Substantia nigra (tissue), 51 donors: ENCODE measurements at places on chromosomes 13 and 19.
A peak's percentile ranks its signal among the peaks of the same experiment; 100 is the strongest.

- no peak for DNase-seq
These were observed 15.8 kb downstream of the NFIX start for GRCh38 chr19:13010992-13011652.

- DNase-seq, result no peak
These were observed 166.2 kb downstream of the SLITRK1 start for GRCh38 chr13:83716121-83716520.

DNA sequence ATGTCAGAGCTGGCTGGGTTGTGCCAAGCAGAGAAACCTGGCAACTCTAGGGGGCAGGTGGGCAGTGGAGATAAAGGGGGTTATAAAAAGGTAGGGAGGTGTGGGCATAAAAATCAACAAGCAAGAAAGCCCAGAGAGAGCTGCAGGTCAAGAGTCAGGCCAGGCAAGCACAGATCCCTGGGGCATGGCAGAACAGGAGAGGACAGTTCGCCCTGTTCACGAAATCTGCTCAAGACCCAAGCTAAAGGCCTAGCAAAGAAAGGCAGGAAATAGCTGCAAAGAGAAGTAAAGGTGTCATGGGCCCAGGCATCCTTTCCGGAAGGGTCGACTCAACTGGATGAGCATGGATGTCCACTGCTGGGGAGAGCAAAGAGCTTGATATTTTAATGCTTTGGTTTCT is 3.4 kb downstream of the MBNL2 start:
- no peak for DNase-seq

DNA sequence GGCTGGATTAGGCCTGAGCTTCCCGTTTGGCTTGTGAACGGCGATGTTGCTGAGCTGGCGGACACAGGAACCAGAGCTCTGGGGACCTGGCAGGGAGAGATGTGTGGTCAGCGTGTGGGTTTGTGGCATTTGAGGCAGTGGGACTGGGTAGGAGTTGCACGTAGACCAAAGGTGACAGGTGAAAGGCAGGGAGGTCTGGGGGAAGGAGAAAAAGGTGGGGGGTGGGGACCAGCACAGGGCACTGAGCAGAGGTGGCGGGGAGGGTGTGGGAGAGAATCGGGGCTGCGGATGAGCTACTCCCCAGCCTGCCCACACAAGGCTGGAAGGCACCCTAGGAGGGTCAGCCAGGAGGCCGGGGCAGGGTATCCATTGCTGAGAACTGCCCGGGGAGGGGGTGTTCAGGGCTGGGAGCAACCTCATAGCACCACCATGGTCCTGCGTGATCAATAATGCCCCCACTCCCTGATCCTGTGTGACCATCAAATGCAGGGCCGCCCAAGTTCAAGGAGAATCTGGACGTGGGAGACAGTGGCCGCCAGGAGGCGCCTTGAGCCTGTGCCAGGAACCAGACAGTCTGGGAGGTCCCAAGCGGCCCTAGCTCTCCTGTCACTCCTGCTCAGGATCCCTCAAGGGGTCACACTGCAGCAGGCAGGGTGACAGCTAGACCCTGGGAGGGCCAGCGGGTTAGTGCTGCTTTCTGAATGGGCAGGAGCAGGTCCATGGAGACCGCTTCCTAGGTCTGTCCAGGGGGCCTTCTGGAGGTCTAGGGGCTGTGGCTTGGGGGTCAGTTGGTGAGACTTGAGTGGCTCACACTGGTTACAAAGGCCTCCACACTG is 12.8 kb upstream of the SELENOW start:
- DNase-seq, result peak; percentile 21

DNA sequence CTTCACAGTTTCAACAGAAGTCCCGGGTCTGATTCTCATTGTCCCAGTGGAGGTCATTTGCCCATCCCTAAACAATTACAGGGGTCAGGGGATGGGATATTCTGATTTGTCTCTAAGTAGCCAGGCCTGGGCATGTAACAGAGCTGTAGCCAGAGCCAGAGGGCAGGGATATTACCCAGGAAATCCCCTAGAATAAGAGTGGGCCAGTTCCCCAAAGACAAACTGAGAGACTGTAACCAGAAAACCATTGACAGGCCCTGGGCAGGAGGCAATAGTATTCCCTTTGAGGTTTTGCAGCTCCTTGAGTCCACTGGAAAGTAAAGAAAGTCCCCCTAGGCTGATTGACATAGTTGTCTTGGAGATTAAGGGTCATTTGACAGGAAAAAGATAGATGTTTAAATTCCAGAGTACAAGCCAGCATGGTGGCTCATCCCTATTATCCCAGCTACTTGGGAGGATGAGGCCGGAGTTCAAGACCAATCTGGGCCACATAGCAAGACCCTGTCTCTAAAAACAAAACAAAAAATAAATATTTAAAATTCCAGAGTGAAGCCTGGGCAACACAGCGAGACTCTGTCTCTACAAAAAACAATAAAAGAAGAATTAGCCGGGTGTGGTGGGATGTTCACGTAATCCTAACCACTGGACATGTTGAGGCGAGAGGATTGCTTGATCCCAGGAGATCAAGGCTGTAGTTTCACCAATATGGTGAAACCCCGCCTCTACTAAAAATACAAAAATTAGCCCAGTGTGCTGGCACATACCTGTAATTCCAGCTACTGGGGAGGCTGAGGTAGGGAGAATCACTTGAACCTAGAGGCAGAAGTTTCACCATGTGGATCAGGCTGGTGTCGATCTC is 1.9 kb upstream of the SDHAF1 start:
- no peak for DNase-seq

DNA sequence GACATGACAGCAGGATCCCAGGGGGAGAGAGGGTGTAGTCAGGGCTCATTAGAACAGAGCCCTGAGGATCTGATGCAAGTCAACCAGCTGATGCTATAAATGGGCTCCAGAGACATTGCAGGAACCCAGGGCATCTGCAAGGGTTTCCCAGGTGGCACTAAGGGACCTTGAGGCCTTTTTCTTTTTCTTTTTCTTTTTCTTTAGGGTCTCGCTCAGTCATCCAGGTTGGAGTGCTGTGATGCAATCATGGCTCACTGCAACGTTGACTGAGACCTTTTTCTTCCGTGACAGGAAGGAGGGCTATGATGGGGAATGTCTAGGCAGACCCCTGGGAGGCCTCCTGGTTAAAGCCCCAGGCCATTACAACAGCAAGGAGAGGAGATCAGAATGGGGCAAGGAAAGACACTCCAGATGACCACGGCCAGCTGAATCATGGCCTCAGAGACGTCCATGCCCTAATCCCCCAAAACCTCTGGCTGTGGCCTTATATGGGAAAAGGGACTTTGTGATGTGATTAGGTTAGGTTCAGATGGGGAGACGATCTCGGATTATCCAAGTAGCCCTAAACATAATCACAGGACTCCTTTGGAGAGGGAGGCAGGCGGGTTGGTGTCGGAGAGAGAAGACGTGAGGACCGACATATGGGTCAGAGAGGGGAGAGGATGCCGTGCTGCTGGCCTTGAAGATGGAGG is 4.5 kb upstream of the FCGRT start:
- no peak for DNase-seq

DNA sequence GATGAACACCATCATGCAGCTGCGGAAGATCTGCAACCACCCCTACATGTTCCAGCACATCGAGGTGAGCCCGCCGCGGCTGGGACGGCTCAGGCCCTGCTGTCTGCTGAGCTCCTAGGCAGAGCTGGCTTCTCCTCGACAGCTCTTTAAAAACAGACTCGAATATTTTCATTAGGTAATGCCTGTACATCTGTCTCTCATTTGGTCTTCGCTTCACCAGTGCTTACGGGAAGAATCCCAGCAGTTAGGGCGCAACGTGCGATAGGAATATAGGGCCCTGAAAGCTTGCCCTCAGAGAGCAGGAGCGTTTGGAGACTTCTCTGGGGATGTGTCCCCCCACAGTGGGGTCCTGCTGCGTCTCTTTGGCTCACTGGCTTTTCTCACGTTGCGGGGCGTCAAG is 63.8 kb upstream of the LDLR start:
- DNase-seq, result no peak

DNA sequence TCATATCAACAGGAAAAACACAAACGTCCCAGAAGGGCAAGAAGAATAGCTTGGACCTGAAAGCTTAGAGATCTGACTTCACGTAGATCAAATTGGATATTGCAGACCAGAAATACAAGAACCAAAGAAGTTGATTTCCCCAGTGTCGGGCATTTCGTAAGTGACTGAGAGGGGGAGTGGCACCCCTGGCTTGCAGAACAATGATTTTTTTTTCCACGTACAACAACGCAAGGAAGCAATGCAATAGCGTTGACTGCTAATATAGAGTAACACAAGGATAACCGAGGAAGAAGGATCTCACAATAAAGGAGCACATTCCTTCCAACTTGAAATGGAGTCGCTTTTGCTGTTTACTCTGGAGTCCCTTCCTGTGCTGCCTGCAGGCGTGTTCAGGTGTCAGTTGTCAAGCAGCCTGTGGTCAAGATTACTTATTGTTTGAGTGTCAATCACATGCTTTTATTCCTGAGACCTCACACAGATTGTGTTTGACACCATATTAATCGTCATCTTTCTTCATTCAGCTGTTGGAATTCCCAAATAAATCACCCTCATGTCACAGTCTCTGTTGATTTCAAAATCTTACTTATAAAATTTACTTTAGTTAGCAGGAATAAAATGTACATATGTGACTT is 139.4 kb downstream of the FREM2 start:
- DNase-seq, result no peak

GRCh38 chr19:39873385-39873784 is 27.2 kb upstream of the FBL start:
- no peak for DNase-seq

- no peak for DNase-seq
These were observed 113.7 kb downstream of the DNAJC15 start for GRCh38 chr13:43136920-43137575.

GRCh38 chr19:29610574-29611271 is 4.6 kb downstream of the POP4 start:
- peak; percentile 68 for DNase-seq

DNA sequence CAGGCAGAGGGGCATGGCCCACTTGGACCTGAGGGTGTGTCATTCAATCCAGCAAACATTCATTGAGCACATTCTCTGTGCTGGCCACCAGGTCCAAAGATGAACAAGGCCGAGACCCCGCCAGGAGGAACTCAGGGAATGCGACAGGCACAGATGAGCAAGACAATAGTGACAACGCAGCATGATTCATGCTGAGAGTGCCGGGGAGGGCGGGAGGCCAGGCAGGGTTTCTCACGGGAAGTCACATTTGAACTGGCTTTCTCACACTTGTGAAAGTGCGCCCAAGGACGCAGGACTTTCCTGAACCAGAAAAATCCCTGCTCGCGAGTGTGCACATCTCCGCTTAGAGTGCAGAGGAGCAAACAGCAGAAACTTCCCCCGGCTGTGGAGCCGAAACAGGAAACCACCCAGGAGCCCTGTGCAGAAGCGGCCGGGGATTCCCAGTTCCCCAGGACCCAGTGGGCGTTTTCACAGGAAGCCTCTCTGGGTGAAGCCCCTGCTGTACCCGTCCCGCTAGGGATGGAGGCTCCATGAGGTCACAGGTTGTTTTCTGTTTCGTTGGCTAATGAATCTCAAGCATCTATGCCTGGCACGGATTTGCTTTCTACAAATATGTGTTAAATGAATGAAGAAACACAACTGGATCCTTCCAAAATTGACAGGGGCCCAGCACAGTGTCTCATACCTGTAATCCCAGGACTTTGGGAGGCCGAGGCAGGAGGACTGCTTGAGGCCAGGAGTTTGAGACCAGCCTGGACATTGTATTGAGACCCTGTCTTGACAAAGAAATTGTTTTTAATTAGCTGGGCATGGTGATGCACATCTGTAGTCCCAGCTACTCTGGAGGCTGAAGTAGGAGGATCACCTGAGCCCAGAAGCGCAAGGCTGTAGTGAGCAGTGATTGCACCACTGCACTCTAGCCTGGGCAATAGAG is 68.4 kb upstream of the TM9SF2 start:
- DNase-seq, result no peak

GRCh38 chr13:98930151-98930591 is 47.7 kb downstream of the DOCK9 start:
- peak; percentile 49 for DNase-seq

DNA sequence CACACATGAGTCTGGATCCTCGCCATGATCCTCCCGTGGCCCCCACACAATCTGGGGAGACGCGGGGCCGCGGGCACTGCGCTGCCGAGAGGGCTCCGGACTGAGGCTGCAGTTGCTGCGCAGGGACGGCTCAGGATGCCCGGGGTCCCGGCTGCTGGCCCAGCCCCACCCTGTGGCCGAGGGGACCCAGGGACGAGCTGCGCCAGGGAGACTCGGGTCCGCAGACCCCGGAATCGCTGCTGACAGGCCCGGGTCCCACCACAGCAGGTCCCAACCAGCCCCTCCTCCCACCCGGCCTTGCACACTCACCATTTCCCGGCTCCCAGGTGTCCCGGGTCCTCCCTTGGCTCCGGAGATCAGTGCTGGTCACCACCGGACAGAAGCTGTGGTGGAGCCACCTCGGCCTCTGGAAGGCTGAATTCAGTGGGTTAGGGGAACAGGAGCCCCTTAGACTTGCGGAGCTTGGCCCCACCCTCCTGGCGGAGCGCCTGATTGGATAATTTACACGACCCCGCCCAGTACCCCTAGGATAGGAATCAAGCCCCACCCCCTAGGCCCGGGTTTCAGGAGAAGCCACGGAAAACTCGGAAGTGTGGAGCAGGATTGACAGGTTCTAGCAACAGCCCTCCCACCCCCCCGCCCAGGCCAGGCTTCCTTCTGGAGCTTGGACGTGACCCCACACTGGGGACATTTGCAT is 57.4 kb downstream of the ZNF44 start:
- DNase-seq, result no peak

DNA sequence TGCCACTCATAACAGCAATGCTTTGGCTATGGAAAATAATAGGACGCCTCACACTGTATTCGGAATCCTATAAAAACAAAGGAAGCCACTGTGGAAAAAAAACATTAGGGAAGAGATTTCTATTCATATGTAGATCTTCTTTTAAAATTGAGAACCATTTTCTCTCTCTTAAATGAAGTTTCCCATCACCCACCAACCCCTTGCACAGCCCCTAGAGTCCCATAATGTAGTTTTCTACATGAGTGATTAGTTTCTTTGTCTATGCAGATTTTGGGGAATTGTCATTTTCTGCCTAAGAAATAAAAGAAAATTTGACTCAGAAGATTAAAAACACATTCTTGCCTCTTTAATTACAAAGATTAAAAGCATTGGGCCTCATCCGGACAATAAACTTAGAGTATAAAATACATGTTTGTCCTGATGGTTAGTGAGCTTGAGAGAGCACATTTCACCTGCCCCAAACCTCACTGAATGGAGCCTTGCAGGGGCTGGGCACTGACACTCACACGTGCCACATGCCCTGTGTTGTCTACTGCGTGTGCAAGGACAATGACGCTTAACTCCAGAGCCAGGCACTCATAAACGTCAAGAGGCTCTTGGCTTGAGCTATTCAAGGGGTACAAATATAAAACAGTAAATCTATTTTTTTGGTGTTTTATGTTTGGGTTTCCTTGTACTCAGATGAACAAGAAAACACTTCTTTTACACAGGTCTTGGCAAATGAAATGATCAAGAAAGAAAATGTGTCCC is 40.0 kb upstream of the KL start:
- no peak for DNase-seq

DNA sequence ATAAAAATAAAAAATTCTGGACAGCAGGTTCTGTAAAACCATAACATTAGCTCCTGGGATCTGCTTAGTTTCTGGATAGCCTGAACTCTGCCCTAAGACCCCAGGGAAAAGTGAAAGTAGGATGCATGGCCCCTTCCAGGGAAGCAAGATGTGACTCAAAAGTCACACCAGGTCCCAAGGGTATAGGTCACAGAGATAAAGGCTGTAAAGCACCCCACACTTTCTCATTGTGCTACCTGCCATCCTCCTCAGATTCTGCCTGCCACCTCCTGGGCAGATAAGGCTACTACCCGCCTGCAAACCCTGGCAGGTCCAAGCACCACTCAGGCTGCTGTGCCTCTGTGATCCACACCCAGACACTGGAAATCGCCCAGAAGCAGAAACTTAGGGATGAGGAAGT is 20.6 kb downstream of the FFAR2 start:
- no peak for DNase-seq

GRCh38 chr19:33613620-33614000 is 8.1 kb upstream of the CHST8 start:
- DNase-seq, result no peak
